ENCODE measurements at places on chromosomes 11 and 22.

DNA sequence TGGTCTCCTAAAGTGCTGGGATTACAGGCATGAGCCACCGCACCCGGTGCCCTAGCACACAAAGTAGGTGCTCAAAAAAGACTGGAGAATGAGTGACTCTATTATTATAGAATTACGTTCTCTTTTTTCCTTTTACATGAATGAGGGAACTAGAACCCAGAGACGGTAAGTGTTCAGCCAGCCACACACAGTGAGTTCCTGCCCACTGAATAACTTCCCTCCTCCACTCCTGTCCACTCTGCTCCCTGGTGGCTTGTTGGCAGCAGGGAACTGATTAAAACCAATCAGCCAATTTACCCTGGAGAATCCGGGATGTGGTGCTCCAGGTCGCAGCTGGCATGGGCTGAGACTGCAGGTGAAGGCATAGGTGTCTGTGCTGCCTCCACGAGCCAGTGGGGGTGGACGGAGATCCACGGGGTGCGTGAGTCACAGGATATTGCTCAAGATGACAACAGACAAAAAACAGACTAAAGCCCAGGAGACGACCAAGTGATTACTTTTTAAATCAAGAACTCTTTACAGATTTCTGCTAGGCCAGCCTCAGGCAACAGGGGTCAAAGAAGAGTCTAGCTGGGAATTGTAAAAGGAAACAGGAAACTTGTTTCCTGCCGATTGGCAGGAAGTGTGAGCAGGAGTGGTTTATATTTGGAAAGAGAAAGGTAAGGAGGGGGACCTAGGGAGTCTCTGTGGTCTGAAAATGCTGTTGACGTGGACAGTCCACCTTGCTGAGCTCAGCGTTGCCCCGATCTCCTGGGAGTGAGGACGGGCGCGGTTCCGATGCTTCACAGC is 95.2 kb upstream of the TP53I11 start:
- DNase-seq, result no peak

- no peak for DNase-seq
Observed at GRCh38 chr22:21642584-21643448, 714 bp downstream of the SDF2L1 start.

DNA sequence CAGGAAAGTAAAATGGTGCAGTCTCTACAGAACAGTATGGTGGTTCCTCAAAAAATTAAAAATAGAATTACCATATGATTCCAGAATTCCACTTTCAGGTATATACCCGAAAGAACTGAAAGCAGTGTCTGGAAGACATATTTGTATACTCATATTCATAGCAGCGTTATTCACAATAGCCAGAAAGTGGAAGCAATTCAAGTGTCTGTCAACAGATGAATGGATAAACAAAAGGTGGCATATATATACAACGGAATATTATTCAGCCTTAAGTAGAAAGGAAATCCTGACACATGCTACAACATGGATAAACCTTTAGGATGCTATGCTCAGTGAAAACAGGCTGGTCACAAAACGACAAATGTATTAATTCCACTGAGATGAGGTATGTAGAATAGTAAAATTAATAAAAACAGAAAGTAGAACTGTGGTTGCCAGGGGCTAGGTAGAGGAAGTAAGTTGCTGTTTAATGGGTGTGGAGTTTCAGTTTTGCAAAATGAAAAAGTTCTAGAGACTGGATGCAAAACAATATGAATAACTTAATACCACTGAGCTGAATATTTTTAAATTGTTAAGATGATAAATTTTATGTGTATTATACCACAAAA is 14.5 kb downstream of the SAA1 start:
- no peak for DNase-seq

- no peak for DNase-seq
Observed at GRCh38 chr11:113487622-113488021, 12.4 kb upstream of the DRD2 start.

DNA sequence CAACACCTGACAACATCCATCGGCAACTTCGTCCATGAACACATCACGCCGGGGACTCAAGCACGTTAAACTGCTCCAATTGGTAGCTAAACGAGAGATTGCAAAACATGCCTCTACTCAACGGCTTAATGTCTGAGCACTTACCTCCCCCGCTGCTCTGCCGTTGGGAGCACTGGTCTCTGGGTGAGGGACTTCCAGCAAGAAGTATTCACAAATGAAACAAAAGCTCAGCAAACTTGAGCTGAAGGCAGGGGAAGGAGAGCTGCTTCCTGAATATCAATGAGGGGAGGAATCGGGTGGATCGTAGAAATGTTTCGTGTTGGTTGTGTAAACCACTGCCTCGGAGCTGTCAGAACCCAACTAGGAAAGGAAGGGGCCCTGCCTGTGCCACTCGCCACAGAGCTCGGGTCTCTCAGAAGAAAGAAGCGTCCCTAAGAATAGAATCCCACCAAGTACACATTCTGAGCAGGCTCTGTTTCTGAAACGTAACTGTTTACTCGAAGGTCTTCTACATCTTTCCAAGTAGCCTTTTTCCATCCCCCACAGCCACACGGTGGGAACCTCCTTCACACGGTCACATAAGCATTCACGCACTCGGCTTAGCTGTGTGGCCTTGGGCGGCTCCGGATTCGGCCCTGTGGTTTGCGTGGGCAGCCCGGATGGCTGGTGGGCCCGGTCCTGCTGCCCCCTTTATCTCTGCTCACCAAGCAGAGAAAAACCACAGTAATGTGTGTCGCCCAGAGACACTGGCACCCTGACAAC is at the start of gene MLC1:
MLC1 (minus strand) TSS at position 216 of the 762 bp plus-strand sequence. CDS start 524 bp downstream, outside the sequence.
- no peak for DNase-seq

DNA sequence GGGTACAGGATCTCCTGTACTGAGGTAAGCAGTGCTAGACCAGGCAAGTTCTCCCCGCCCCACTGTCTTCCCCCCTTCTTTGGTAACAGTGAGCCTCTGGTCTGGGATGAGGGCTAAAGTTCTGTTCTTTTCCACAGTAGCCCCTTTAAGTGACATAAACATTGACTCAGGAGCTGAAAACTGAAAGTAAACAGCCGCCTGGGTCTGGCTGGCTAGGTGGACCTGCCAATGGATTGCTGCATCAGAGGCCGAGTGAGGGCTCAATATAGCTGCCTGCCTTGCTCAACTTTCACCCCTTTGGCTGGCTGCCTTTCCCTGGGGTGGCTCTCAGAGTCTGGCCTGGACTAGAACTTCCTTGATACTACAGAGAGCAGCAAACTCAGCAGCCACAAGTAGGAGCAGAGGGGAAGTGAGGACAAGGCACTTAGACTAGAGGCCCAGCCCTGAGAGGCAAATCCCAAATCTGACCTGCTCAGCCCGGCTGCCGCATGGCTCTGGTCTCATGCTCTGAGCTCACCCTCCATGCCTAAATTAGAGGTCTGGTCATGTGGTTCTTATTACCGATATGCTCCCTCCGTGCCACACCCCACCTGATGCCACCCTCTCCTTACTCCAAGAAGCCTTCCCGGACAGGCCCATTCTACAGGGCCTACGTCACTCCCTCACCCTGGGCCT is 9.6 kb upstream of the UCP3 start:
- no peak for DNase-seq

GRCh38 chr11:72141066-72141465 is 5.5 kb downstream of the FOLR3 start:
- no peak for DNase-seq

- no peak for DNase-seq
Observed at GRCh38 chr11:62033191-62034035, 66.0 kb upstream of the FTH1 start.

DNA sequence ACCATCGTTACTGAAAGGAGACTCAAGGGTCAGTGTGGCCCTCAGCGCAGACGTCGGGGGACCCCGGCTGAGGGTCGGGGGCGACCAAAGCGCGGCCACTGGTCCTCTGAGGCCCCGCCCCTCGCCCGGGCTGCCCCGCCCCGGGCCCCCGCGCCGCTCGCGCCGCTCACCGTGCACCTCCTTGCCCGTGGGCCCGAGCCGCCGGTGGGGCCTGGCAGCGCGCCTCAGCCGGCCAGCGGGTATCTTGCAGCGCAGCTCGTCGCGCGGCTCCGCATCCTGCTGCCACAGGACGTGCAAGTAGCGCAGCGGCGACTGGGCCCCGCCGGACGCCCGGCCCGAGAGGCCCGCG is 419 bp downstream of the ANKRD54 start:
- peak; percentile 26 for DNase-seq

DNA sequence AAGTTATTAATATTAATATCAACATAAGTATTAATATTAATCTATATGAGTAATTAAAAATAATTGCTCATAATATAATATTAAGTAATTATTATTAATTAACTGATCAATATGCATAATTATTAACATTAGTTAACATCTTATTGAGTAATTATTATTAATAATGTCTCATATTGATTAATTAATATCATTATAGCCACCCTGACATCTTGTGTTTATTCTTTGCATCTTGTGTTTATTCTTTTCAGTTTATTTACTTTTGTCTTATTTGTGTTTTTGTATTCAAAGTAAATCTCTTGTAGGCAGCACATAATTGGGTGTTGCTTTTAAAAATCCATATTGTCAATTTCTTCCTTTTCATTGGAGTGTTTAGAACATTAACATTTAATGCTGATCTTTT is 56.6 kb downstream of the MYEOV start:
- no peak for DNase-seq

DNA sequence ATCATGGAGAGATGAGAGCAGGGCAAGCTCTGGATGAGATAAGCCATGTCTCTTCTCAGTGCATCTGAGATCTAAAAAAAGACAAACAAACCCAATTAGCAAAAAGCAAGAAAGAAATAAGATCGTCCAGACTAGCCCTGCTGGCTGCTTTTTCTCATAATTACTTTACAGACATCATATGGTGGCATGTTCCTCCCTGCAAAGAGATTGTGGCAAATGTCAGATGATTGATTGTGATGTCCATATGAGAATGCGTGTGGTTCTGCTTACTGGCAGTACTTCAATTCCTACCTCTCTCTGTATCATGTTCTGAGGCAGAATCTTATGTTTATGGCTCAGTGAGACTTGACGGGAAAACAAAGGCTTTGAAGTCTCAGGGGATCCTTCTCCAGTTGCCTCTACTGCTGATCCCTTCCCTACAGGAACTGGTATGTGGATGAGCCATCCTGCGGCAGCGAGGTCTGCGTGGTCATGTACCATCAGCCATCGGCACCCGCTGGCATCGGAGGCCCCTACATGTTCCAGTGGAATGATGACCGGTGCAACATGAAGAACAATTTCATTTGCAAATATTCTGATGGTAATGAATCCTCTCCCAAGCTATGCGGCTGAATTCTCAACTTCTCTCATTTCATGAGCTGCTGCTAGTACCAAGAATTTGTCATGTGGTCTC is 8.8 kb downstream of the LAYN start:
- DNase-seq, result no peak

GRCh38 chr11:35084817-35085440 is 54.0 kb upstream of the CD44 start:
- no peak for DNase-seq

DNA sequence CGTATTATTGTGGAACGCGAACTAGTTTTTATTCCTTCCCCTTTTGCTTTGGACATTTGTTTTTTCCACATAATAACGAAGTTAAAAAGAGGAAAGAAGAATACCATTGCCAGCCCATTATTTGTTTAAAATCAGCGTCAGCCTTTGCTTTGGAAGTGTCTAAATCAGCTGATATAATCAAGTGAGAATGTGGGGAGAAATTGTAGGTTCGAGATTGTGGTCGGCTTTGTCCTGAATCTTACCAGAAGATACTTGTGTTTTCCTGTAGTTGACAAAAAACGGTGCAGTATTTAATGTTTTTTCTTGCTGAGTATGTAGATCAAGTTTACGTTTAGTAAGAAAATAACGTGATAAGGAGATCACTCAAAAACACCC is 935 bp downstream of the ZNF143 start:
- DNase-seq, result no peak

- DNase-seq, result no peak
Observed at GRCh38 chr11:131823772-131824171, 453.4 kb downstream of the NTM start.

GRCh38 chr11:112025707-112026106 is 499 bp downstream of the DLAT start:
- DNase-seq, result no peak

- no peak for DNase-seq
Observed at GRCh38 chr11:113574171-113574570, 99.0 kb upstream of the DRD2 start.

- DNase-seq, result no peak
Observed at GRCh38 chr22:39851606-39852315, 41.8 kb downstream of the ENTHD1 start.

DNA sequence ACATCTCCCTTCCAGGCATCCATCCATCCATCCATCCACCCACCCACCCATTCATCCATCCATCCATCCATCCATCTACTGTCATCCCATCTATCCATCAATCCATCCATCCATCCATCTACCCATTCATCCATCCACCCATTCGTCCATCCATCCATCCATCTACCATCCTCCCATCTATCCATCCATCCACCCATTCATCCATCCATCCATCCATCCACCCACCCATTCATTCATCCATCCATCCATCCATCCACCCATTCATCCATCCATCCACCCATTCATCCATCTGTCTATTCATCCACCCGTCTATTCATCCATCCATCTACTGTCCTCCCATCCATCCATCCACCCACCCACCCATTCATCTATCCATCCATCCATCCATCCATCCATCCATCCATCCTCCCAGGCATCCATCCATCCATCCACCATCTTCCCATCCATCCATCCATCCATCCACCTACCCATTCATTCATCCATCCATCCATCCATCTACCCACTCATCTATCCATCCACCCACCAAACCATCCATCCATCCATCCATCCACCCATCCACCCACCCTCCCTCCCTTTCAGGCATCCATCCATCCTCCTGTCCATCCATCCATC is 33.7 kb downstream of the OSBPL5 start:
- no peak for DNase-seq

DNA sequence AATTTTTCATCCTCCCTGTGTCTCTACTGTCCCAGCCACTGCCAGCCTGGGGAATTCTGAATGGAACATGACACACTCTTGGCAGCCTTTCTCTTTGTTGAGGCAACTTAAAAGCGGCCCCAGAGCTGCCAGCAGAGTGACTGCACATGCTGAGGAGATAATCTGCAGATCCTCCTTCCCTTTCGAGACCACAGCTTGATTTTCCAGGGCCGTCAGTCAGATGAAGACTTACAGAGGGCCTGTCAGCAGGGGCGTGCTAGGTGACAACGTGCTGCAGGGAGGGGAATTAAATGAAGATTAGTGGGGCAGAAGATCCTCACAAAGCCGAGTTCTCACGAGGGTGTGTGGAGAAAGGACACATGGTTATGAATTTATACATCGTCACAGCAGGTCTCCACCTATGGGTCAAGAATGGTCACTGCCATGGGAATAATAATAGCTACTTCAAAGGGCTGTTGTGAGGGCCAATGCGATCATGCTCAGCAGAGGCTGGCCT is 193.5 kb upstream of the PITPNB start:
- no peak for DNase-seq

DNA sequence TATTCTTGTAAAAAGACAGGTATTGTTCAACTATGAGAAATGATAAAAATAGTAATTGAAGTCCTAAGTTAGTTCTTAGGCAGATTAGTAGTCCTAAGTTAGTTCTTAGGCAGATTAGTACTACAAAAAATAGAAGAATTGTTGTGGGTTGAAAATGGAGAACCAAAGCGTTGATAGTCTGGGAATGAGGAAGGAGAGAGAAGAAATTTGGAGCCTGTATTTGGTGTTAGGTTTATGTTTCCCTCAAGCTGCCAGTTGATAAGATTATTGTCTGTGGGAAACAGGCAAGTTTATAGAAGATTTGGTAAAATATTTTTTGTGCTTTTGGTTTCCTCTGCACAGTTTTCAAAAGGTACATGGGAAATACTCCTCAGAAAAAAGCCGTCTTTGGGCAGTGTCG is 3.6 kb downstream of the BCO2 start:
- no peak for DNase-seq

- no peak for DNase-seq
Observed at GRCh38 chr11:130194241-130195023, 34.9 kb downstream of the ST14 start.

- DNase-seq, result no peak
Observed at GRCh38 chr11:121422675-121423074, 29.4 kb upstream of the SORL1 start.
